ENCODE measurements at places on chromosomes 11 and 22. TPM values are rescaled to one million over a fixed set of nuclear protein-coding genes. Genes with fewer than 3 reads are reported as not detected.

DNA sequence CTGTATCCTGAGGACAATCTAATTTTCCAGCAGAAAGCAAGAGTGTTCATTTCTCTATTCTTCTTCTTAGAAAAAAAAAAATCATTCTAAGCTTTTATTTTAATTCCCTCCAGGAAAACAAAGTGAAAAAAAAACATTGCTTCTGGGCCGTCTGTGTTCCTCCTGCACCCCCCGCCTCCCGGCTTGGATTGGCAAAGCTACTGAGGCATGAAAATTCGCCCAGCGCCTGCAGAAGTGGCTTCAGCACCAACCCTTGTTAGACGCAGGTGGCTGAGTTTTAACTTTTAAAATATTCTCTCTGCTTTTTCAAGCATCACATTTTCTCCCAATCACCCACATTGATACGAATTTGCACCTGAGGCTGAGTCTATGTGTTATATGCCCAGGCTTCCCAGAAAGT is 401.6 kb downstream of the BRD1 start:
- no peak for DNase-seq
- no peaks in the 10 kb centered on the region for H3K36me3 ChIP-seq
- no peak overlapping the region for H3K4me3 ChIP-seq
- H3K27ac ChIP-seq, result no peak overlapping the region
- no peaks in the 10 kb centered on the region for H3K27me3 ChIP-seq

GRCh38 chr22:45465633-45466032 is 37.0 kb upstream of the FBLN1 start:
- H3K4me3 ChIP-seq, result no peak overlapping the region
- no peak for DNase-seq
- peaks cover 10% of the 10 kb centered on the region for H3K27me3 ChIP-seq
- no peaks in the 10 kb centered on the region for H3K36me3 ChIP-seq
- H3K4me1 ChIP-seq, result no peaks in the 10 kb centered on the region

GRCh38 chr11:2398664-2399355 is 1.7 kb upstream of the TSSC4 start:
- no peaks in the 10 kb centered on the region for H3K27me3 ChIP-seq
- H3K36me3 ChIP-seq, result peaks cover 16% of the 10 kb centered on the region
- peaks cover 22% of the 10 kb centered on the region for H3K4me1 ChIP-seq

DNA sequence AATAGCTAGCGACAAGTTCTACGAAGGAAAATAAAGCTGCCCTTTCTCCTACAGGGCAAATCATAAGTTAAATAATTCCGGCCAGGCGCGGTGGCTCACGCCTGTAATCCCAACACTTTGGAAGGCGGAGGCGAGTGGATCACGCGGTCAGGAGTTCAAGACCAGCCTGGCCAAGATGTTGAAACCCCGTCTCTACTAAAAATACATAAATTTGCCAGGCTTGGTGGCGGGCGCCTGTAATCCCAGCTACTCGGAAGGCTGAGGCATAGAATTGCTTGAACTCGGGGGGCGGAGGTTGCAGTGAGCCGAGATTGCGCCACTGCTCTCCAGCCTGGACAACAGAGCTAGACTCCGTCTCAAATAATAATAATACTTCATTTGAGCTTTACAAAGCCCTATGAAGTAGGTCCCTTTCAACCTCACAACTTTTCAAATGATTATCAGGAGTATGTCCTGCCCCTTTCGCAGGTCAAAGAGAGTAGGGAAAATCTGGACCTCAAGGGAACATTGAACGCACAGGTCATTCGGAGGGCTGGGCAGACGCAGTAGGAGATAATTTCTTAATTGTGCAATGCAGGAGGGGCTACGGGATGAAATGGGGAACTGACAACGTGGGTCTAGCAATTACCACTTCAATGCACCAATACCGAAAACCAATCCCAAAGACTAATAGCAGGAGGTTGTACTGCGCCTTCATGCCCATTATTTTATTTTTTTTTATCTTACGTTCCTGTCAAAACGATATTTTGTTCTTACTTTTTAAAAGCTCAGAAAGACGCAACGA is 590 bp downstream of the COMMD9 start:
- H3K36me3 ChIP-seq, result no peaks in the 10 kb centered on the region
- H3K4me3 ChIP-seq, result peak overlapping the region; percentile 94
- DNase-seq, result no peak
- H3K27me3 ChIP-seq, result no peaks in the 10 kb centered on the region
- peaks cover 28% of the 10 kb centered on the region for H3K4me1 ChIP-seq

DNA sequence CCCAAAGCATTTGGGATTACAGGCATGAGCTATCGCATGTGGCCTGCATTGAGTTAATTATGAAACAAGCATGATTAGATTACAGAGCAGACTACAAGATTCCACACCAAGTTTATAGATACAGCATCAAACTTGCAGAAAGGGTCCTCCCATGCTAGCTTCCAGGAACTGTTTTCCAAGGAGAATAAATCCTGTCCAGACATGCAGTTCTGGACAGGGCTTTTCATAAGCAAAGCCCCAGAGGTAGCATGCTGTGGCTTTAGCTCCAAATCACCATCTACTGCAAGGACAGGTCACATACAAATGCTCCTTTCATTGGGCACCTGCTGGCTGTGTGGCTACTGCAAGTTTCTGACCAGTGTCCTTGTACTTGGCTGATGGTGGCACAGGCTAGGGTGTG is 57.1 kb downstream of the HIRA start:
- no peaks in the 10 kb centered on the region for H3K4me1 ChIP-seq
- H3K27me3 ChIP-seq, result no peaks in the 10 kb centered on the region
- no peak overlapping the region for H3K4me3 ChIP-seq
- DNase-seq, result no peak
- H3K36me3 ChIP-seq, result peaks cover 43% of the 10 kb centered on the region
- H3K27ac ChIP-seq, result no peak overlapping the region

TMEM121B gene
- 0.05 TPM for total RNA-seq

NAALAD2 gene
- not detected for total RNA-seq
